ENCODE measurements at places on chromosomes 3 and 15.

- no peaks in the 10 kb centered on the region for H3K36me3 ChIP-seq
- no peak overlapping the region for H3K4me3 ChIP-seq
- no peak overlapping the region for H3K27ac ChIP-seq
- ATAC-seq, result no peak
- H3K27me3 ChIP-seq, result no peaks in the 10 kb centered on the region
Measured at GRCh38 chr3:18027161-18027939, 284.9 kb upstream of the TBC1D5 start.

- H3K4me1 ChIP-seq, result no peaks in the 10 kb centered on the region
- H3K27me3 ChIP-seq, result no peaks in the 10 kb centered on the region
- no peak overlapping the region for H3K27ac ChIP-seq
- no peaks in the 10 kb centered on the region for H3K36me3 ChIP-seq
- ATAC-seq, result no peak
- no peak overlapping the region for H3K4me3 ChIP-seq
Measured at GRCh38 chr15:35244227-35244626, 159.1 kb upstream of the NANOGP8 start.

DNA sequence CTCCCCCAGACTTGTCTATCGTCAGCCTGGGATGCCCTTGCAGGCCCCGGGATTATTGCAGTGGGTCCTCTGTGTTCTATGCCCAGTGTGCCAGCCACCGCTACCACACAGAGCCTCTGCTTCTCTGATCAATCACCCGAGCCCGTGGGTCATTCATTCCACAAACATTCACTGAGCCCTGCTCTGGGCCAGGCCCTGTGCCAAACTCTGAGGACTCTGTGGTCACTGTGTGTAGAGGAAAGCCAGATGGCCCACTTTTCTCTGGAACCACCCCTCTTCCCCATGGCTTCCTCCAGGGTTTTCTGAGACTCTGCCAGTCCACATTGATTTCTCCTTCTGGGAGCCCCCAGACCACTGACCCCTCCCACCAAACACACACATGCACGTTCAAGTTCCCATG is 55.5 kb downstream of the BSN start:
- H3K4me3 ChIP-seq, result no peak overlapping the region
- no peaks in the 10 kb centered on the region for H3K27me3 ChIP-seq
- H3K27ac ChIP-seq, result no peak overlapping the region
- H3K4me1 ChIP-seq, result no peaks in the 10 kb centered on the region

GRCh38 chr3:151034303-151034702 is 51.2 kb upstream of the MED12L start:
- H3K4me3 ChIP-seq, result no peak overlapping the region
- no peaks in the 10 kb centered on the region for H3K27me3 ChIP-seq
- H3K27ac ChIP-seq, result no peak overlapping the region
- H3K4me1 ChIP-seq, result no peaks in the 10 kb centered on the region
- ATAC-seq, result no peak
- no peaks in the 10 kb centered on the region for H3K36me3 ChIP-seq

DNA sequence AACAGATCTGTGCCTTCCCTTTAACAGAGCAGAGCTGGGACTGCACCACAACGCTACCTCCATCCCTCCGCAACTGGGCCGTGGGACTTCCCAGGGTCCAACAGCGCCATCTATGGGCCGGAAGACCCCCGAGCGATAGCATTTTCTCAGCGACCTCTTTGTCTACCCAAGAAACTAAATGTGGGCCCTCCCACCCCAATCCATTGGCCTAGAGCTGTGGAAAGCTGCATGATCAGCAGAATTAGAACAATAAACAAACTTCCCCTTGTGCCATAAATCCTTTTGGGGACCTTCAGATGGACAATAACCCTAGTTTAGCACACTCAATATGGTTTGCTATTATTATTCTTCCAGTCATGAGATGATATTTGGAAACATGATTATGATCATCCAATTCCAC is 74.8 kb upstream of the NTRK3 start:
- no peaks in the 10 kb centered on the region for H3K36me3 ChIP-seq
- no peak for ATAC-seq
- no peak overlapping the region for H3K27ac ChIP-seq
- H3K27me3 ChIP-seq, result peaks cover 37% of the 10 kb centered on the region
- no peaks in the 10 kb centered on the region for H3K4me1 ChIP-seq

DNA sequence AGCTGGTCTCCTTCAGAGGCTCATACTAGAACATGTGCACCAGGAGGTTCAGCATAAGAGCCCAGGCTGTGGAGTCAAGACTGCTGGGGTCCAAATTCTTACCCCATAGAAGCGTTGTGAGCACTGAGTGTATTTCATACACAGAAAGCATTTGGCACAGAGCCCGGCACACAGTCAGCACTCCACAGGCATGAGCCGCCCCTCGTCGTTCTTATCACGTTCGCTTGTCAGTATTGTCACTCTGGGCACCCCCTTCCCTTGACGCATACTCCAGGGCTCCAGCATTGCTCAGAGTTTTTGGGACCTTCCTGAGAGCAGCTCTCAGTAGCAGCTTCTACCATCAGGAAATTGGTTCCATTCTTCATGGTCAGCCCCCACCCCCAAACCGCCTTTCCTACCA is 25.2 kb downstream of the CORO2B start:
- H3K27ac ChIP-seq, result no peak overlapping the region
- no peak overlapping the region for H3K4me3 ChIP-seq
- H3K4me1 ChIP-seq, result no peaks in the 10 kb centered on the region
- no peak for ATAC-seq

DNA sequence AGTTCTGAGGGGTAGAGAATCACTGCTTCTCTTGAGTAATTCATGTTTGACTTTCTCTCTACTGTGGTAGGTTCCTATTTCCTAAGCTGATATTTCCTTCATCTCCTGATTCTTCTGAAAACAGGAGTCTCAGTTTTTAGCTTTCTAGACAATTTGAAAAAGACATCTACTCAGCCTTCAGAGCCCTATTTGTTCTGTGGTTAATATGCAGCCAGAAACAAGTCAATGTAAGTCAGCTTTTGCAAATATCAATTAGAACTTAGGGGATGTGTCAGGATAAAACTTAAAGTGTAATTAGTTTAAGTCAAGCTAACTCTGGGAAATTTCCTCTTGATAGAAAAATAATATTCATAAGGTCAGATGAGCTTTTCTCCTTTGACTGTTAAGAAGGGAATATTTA is 21.7 kb upstream of the HACD2 start:
- H3K4me3 ChIP-seq, result no peak overlapping the region
- ATAC-seq, result no peak
- H3K27ac ChIP-seq, result no peak overlapping the region
- H3K36me3 ChIP-seq, result no peaks in the 10 kb centered on the region
- H3K4me1 ChIP-seq, result peaks cover 4% of the 10 kb centered on the region
